ENCODE measurements at places on chromosomes 12 and 14.

DNA sequence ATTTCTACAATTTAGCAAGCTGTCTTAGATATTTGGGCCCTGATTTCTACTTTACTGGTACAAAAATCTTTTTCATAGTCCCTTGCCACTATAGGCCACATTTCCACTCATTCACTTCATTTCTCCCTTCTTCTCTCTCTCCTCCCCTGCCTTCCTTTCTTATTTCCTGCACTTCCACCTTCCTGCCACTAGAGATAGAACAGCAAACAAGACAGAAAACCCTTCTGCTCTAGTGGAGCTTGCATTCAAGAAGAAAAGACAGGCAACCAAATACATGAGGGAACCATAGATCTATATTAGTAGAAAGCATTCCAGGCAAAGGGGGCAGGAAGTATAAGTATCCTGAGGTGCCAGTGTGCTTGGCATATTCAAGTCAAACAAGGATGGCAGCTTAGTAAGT is 623.5 kb downstream of the FLRT2 start:
- no peak for DNase-seq

DNA sequence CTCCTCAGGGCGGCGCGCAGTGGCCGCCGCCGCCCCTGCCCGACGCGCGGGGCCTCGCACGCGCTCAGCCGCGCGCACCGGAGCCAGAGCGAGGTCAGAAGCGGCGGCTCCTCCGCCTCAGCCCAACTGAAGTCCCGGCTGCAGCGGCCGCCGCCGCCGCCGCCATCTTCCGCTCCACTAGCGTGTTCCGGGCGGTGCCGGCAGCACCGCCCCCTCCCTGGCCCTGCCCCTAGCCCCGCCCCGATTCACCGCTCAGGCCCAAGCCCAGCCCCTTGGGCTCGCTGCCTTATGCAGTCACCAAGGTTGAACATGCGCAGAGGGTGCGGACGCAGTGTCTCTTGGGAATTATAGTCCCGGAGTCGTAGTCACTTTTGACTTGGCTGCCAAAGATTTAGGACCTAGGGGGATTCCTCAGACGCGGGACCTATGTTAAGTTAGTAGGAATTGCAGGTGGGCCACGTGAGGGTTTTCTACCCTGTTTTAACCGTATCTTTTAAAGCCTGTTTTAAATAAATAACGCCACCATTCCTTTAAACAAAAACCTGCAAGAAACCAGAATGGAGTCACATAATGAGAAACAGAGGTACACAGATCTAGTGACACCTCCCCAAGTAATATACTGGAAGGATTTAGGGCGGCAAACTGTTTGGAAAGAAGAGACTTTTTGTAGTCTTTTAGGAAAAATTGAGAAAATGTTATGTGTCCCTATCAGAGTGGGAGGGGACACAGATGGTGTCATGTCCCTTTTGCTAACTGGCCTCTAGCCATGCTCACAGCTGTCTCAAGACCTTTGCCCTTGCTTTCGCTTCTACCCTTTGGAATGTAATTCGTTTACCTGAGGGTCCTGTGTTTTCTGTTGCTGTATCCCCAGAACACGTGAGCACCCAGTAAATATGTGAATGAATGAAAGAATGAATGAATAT is at the start of gene PPTC7:
Gene PPTC7 (minus strand): TSS at position 182 of the 923 bp plus-strand sequence. CDS start 287 bp downstream, outside the sequence.
- DNase-seq: peak; percentile 97

DNA sequence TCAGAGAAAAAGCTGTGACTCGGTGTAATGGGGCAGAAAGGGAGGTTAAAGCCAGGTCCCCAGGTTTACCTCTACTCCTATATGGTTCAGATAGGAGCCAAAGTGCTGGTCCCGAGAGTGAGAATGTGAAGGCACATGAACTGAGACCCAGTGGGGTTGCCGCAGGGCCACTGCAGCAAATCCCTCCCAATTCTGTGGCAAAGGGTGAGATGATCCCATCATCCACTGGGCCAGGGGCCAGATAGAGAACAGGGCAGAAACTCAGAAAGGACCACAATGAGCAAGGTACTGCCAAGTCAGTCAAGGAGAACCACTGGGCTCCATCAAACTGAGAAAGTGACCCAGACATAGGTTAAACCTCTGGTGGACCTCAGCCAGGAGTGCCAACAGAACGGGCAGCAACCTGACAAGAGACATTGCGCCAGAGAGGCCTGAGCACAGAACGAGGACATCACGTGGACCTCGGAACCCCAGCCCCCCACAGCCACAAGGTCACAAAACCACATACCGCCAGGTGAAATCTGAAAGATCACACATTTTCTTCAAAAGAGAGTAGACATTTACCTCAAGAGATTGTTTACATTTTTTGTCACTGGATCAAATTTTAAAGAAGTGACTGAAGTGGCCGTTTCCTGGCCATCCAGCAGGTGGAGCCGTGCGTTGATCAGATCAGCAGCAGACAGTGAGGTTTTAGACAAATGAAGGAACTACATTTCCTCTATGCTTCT is 20.5 kb upstream of the ITPR2 start:
- DNase-seq: peak; percentile 70

DNA sequence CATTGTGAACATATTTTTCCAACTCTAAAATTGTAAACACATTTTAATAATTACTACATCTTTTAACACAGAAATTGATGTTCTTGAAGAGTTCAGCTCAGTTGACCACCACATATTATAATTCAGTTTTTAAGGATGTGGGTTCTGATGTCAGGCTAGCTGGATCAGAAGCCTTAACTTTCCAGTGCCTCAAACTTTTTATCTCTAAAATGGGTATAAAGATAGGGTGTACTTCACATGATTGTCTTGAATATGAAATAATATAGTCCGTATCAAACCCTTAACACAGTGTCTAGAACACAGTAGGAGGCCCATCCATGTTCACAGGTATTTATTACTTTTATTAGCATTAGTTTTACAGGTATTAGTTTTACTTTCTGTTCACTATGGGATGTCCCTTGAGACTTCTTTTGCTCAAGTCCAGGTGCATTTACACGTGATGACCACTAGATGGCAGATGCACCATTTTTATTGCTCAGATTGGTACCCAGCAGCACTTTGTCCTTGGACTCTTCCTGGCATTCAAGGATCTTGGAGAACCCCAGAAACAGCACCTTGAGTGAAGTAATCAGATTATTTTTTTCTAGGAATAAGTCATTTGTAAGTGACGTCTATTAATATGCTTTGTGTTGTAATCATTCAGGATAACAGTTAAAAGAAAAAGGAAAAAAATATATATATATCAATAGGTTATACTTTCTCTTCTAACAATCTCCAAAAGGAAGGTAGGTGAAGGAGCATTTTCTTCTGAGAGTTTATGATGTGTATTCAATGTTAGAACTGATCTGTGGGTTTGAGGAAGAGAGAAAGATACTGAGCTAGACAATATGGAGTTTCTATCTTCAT is 580.2 kb downstream of the ETNK1 start:
- DNase-seq: no peak

DNA sequence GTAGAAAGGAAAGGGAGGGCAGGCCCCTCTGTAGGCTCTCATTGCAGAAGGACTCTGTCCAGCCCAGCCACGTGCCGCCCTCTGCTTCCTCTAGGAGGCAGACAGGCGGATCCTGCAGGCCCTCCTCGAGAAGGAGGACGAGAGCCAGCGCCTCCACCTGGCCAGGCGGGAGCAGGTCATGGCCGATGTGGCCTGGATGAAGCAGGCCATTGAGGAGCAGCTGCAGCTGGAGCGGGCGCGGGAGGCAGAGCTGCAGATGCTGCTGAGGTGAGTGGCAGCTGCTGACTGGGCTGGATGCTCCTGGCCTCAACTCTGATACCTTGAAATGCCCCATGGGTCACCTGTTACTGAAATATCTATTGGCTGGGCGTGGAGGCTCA is 10.9 kb downstream of the TCHP start:
- DNase-seq: peak; percentile 22

- no peak for DNase-seq
Measured at GRCh38 chr12:95178136-95178535, 39.1 kb downstream of the FGD6 start.

GRCh38 chr12:25574761-25575160 is 21.7 kb upstream of the LMNTD1 start:
- DNase-seq: no peak

DNA sequence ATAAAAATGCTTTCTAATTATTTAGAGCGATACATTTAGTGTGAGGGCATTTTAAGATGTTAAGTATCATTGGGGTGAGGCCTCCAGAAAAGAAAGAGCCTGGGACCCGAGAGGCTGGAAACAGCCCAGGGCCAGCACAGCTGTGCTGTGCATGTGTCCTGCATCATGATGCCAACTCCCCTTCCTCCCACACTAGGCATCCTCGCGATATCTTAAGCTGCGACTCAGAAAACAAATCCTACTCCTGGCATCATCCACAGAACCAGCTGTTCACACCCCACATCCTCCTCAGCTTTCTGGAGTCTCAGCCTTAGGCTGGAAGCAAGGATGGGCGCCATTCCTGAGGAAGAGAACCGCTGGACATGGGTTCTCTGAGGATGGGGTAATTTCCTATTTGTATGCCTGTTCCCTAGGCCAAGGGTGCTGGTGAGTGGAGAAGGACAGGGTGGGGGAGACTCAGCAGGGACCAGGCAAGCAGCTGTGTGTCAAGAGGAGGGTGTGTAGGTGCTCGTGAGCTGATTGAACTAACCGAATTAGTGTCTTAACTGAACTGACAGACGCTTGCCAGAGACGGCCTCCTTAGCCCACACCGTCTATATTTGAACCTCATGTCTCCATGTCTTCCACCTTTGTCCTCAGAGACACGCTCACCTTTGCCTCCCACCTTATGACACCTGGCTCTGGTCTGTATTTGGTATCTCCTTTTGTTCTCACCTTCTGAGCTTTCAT is 15.6 kb upstream of the MCRS1 start:
- no peak for DNase-seq

GRCh38 chr12:25958428-25959070 is at the start of gene RASSF8:
Gene RASSF8, plus strand, starts transcription at chr12:25958682. Its CDS starts 96,662 bp downstream, at chr12:26055344.
- DNase-seq: peak; percentile 4

DNA sequence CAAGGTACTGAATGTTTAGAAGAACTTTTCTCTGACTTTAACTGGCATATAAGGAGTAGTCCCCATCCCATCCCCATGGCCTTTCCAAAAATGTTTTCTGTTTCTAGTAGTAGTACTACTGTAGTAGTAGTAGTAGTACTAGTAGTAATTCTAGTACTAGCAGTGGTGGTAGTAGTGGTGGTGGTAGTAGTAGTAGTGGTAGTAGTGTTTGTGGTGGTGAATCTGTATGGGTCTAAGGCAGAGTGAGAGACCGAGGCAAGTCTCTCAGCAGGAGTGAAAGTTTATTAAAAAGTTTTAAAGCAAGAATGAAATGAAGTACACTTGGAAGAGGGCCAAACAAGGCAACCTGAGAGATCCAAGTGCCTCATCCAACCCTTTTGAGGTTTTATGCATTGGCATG is 58.6 kb downstream of the FOXN4 start:
- DNase-seq: no peak

Measured in stimulated activated CD4-positive, alpha-beta T cell treated with anti-CD3 and anti-CD28 coated beads, Interleukin-4, amount 100 ng/mL, for 1 hour (primary cell).